ENCODE measurements at places on chromosomes 7 and 10. TPM values are rescaled to one million over a fixed set of nuclear protein-coding genes. Genes with fewer than 3 reads are reported as not detected.

The GHRHR gene
- total RNA-seq: not detected

The SNCG gene
- total RNA-seq: 542 TPM

The SH2D4B gene
- not detected for total RNA-seq

The OPTN gene
- 82.0 TPM for total RNA-seq

The OPALIN gene
- total RNA-seq: not detected

The GDI2 gene
- total RNA-seq: 206 TPM

The PNLIPRP1 gene
- not detected for total RNA-seq

DNA sequence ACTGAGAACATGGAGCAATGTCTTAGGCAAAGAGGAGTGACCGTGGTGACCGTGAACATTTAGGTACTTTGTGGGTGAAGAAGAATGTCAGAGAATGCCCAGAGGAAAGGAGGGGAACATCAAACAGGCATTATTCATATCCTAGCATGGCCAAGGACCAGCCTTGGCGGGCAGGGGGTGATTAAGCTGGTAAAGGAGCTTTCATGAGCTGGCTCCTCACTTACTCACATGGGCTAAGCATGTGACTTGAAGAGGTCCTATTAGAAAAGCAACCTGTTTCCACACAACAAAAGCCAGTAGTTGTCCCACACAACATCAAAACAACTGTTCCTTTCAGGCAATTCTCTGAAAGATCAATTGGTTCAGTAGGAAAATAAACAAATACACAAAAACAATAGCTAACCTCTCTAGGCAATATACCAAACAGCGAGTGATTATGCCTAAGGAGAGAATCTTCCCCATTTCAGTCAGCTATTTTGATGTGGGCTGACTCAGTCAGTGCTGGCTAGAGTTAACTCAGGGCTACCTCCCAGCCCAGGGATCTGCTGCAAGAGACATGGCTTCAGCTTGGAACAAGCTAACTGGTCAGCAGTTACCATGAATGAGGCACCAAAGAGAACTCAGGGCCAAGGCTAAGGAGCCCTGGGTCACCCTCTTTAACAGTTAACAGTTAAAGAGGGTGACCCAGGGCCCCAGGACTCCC is 283.5 kb downstream of the ARHGAP12 start:
- H3K36me3 ChIP-seq: no peaks in the 10 kb centered on the region
- no peak for DNase-seq
- H3K4me1 ChIP-seq: no peaks in the 10 kb centered on the region
- H3K27ac ChIP-seq: no peak overlapping the region

DNA sequence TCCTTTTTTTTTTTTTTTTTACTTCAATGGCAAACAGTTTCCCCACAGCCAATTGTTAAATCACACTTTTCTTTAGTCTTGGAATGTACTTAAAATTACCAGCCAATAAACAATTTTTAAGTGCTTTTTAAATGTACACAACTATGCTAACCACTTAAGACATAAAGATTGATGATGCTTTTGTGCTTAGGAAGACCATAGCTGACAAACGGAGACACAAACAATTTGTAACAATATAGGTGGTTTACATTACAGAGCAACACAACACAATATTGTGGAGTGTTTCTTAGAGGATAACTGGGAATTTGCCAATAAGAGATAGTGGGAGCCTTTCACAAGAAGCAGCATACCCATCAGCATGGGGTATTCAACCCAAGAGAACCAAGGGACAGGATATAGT is 798.5 kb upstream of the IGFBP3 start:
- no peak overlapping the region for H3K27ac ChIP-seq
- H3K27me3 ChIP-seq: no peaks in the 10 kb centered on the region
- no peak for DNase-seq
- H3K36me3 ChIP-seq: no peaks in the 10 kb centered on the region

GRCh38 chr10:67385566-67385965 is 310.4 kb downstream of the CTNNA3 start:
- H3K36me3 ChIP-seq: no peaks in the 10 kb centered on the region
- DNase-seq: no peak
- no peaks in the 10 kb centered on the region for H3K4me1 ChIP-seq
- H3K27me3 ChIP-seq: no peaks in the 10 kb centered on the region
- H3K4me3 ChIP-seq: no peak overlapping the region
- H3K27ac ChIP-seq: no peak overlapping the region

GRCh38 chr10:120538091-120538490 is 81.1 kb downstream of the PLPP4 start:
- no peak overlapping the region for H3K4me3 ChIP-seq
- no peaks in the 10 kb centered on the region for H3K4me1 ChIP-seq
- H3K27ac ChIP-seq: no peak overlapping the region
- peaks cover 4% of the 10 kb centered on the region for H3K27me3 ChIP-seq
- no peak for DNase-seq

DNA sequence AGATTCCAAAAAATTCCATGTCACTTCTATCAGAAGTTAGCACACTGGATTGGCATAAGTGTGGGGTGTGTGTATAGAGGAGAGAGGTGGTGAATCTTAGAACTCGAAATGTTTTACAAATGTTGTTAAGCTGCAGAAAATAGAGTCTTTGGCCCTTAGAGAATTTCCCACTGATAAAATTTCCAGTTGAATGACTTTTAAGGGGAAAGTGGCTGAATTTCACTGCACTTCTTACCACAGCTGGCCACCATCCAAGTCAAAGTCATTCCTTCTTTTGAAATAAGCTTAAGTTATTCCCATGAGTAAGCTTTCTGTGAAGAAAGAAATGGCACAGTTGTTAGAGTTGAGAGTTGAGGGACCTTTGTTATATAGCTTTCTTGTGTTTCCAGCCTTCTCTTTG is 13.9 kb downstream of the VCL start:
- peaks cover 25% of the 10 kb centered on the region for H3K4me1 ChIP-seq
- no peaks in the 10 kb centered on the region for H3K27me3 ChIP-seq
- H3K27ac ChIP-seq: no peak overlapping the region
- H3K36me3 ChIP-seq: no peaks in the 10 kb centered on the region
- DNase-seq: peak; percentile 64

- no peaks in the 10 kb centered on the region for H3K27me3 ChIP-seq
- no peak overlapping the region for H3K4me3 ChIP-seq
- no peaks in the 10 kb centered on the region for H3K36me3 ChIP-seq
- DNase-seq: no peak
- no peak overlapping the region for H3K27ac ChIP-seq
These were observed 603.3 kb upstream of the IGFBP3 start for GRCh38 chr7:46524350-46524749.

GRCh38 chr7:12770227-12770975 is 83.0 kb downstream of the ARL4A start:
- H3K4me1 ChIP-seq: no peaks in the 10 kb centered on the region
- DNase-seq: peak; percentile 67
- H3K4me3 ChIP-seq: no peak overlapping the region
- no peak overlapping the region for H3K27ac ChIP-seq
- H3K36me3 ChIP-seq: no peaks in the 10 kb centered on the region

DNA sequence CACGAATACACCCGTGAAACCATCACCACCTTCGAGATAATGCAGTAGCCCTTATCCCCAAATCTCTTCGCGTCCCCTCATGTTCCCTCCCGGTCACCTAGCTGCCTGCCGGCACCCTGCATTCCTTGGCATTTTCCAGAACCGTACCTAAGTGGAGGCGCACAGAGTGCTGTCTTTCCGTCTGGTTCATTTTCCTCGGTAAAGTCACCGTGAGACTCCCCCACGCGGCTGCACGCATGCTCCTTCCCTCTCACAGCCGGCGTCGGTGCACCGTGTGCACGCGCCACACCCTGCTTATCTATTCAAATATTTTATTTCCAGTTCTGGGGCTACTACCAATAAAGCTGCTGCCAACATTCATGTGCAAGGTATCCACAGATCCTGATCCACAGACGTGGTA is 65.5 kb upstream of the NKX6-2 start:
- no peak for DNase-seq
- H3K36me3 ChIP-seq: no peaks in the 10 kb centered on the region
- H3K27ac ChIP-seq: no peak overlapping the region
- peaks cover 4% of the 10 kb centered on the region for H3K27me3 ChIP-seq

DNA sequence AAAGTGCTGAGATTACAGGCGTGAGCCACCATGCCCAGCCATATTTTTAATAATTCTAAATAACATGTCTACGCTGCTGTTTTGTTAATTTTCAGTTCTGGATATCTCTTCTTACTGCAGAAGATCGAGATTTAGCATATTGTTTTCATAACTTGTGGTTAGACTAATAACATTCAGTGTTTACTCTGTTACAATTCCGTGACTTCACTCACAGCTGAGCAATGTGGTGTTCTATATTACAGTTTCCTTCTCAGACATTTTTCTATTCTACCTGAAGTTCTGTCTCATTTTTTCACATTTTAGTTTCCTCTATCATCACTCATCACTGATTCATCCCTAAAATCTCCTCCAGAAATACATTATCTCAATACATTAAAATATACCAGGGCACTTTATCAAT is 10.9 kb downstream of the RNF32 start:
- DNase-seq: no peak
- no peak overlapping the region for H3K27ac ChIP-seq
- no peaks in the 10 kb centered on the region for H3K27me3 ChIP-seq
- no peaks in the 10 kb centered on the region for H3K36me3 ChIP-seq
- no peaks in the 10 kb centered on the region for H3K4me1 ChIP-seq
- no peak overlapping the region for H3K4me3 ChIP-seq

DNA sequence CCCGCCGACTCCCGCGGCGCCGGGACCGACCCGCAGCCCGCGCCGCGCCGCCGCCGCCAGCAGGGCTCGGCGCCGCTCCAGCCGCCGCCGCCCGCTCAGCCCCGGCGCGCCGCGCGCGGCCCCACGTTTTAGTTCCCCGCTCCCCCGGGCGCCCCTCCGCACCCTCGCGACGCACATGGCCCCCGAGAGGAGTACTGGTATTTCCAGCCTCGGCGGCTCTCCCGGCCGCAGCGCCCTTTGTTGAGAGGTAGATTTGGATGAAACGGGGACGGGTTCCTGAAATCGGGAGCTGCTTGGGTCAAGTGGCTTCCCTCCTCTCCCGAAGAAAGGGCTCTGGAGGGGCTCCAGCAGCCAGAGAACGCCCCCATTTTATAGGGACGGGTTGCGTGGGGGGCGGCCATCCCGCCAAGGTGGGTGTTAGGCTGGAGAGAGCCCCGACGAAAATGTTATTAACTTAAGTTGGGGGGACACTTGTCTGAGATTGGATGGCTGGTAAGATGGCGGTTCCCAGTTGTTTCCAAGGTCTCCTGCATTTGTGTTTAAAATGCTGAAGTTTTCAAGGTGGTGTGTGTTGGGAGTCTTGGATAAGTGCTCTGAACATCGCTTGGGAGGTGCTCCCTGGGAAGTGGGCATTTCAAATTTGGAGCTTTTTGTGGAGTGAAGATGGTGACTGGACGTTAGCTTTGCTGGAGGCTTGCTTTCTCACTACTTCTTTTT is 1.2 kb downstream of the BMI1 start:
- H3K27ac ChIP-seq: no peak overlapping the region
- peak; percentile 40 for DNase-seq
- no peaks in the 10 kb centered on the region for H3K27me3 ChIP-seq
- H3K4me1 ChIP-seq: peaks cover 25% of the 10 kb centered on the region
- H3K36me3 ChIP-seq: no peaks in the 10 kb centered on the region

DNA sequence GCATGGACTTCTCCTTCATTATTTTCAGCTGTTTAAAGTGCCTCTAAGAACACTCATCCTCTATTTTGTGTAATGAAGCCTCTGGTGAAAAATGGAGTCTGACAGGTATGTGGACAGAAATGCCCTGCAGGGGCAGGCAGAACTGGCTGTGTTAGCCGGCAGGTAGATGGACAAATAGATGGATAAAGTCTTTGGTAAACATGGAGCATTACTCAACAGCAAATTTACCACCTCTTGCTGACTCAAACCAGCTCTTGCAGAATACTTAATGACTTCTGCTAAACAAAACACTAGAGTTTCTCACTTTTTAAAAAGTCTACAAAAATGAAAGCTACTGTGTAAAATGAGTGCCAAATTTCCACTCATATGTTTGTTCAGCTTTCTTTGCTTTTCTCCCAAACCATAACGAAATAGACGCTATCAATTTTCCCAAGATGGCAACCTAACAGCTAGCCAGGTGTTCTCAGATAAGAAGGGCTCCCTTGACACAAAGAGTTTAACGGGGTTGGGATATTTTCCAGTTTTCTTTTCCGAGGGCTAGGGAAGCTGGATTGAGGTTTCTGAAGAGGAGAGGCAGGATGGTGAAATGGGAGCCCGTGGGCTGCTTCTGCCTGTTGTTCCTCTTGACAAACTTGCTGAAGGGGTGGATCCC is 71.9 kb upstream of the HABP2 start:
- H3K27ac ChIP-seq: no peak overlapping the region
- no peak overlapping the region for H3K4me3 ChIP-seq
- H3K4me1 ChIP-seq: no peaks in the 10 kb centered on the region
- H3K36me3 ChIP-seq: no peaks in the 10 kb centered on the region

DNA sequence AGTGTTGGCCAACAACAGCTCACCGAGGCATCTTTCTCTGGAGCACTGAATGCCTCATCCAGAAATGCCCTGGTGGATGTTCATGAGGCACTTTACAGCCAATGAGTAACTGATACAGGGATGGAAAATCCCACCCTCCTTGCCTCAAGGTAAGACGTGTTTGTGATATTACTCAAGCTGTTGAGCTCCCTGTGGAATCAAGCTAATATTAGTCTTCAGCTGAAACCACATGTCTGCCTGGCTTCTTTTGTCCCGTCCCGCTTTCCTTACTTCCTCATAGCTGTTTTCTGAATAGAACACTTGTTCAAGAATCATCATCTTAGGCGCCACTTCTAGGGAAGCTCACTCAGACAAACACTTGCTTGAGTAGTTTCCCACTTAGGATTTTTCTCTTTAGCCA is 422.4 kb downstream of the INHBA start:
- H3K27me3 ChIP-seq: no peaks in the 10 kb centered on the region
- no peaks in the 10 kb centered on the region for H3K4me1 ChIP-seq
- H3K4me3 ChIP-seq: no peak overlapping the region
- no peak for DNase-seq

GRCh38 chr7:112495810-112496462 is 15.1 kb downstream of the LSMEM1 start:
- H3K4me1 ChIP-seq: no peaks in the 10 kb centered on the region
- peak; percentile 79 for DNase-seq
- H3K36me3 ChIP-seq: no peaks in the 10 kb centered on the region
- no peak overlapping the region for H3K4me3 ChIP-seq

- H3K4me3 ChIP-seq: no peak overlapping the region
- DNase-seq: no peak
- no peaks in the 10 kb centered on the region for H3K4me1 ChIP-seq
- H3K27ac ChIP-seq: no peak overlapping the region
- no peaks in the 10 kb centered on the region for H3K36me3 ChIP-seq
- H3K27me3 ChIP-seq: no peaks in the 10 kb centered on the region
These were observed 83.9 kb downstream of the MKX start for GRCh38 chr10:27661514-27662286.

All from adrenal gland (tissue), 19 donors.